ENCODE measurements at places on chromosomes 1 and 21.

- no peaks in the 10 kb centered on the region for H3K36me3 ChIP-seq
- no peak for DNase-seq
- no peak overlapping the region for H3K4me3 ChIP-seq
Measured at GRCh38 chr1:228811712-228812305, 76.5 kb downstream of the RHOU start.

DNA sequence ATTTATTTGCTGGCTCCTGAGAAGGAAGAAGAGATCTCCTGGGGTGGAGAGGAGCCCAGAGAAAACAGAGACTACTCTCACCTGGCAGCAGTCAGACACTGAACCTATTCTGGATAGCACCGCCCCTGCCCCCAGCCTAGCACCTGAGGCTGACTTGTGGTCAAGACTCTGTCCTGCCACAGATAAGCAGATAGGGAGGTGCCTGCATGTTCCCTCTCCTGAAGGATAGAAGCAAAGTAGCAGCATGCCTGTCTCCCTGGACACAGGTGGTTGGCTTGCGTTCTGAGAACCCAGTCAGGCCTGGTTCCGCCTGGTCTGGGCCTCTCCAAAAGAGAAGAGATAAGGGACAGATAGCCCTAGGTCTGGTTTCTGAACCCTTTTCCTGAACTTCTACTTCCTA lies 1.3 kb upstream of the EFNA3 start:
- no peak overlapping the region for H3K4me3 ChIP-seq
- no peaks in the 10 kb centered on the region for H3K36me3 ChIP-seq
- no peak overlapping the region for H3K27ac ChIP-seq

- no peak overlapping the region for H3K4me3 ChIP-seq
- no peaks in the 10 kb centered on the region for H3K27me3 ChIP-seq
- H3K4me1 ChIP-seq, result no peaks in the 10 kb centered on the region
- no peaks in the 10 kb centered on the region for H3K36me3 ChIP-seq
Measured at GRCh38 chr21:45727390-45727789, 83.9 kb downstream of the PCBP3 start.

DNA sequence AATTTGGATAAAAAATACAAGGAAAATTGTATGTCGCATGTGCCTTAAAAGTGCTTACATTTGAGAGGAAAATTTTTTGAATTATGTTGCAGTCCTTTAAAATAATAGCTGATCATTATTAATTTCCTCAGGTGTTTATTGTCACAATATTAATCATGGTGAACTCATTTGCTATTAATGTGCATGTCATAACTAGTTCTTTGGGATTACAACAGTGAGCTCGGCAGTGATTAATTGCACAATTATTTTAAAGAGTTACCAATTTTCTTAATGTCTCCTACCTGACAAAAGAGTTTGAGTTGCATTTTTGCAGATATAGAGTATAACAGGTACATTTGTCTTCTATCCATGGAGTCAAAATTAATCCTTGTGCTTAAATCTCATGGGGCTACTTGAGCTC lies 854.3 kb downstream of the BRINP3 start:
- H3K4me3 ChIP-seq, result no peak overlapping the region
- no peaks in the 10 kb centered on the region for H3K36me3 ChIP-seq
- peaks cover 2% of the 10 kb centered on the region for H3K27me3 ChIP-seq
- no peak for DNase-seq
- no peaks in the 10 kb centered on the region for H3K4me1 ChIP-seq

Measured in WTC11 (cell line).